Activated effector memory CD4-positive, alpha-beta T cell treated with Interleukin-2 at 50 U/mL for 16 hours (primary cell): ENCODE measurements at places on chromosomes 2 and 18.

- DNase-seq, result no peak
These were observed 123.3 kb upstream of the DLGAP1 start for GRCh38 chr18:4578449-4578848.

DNA sequence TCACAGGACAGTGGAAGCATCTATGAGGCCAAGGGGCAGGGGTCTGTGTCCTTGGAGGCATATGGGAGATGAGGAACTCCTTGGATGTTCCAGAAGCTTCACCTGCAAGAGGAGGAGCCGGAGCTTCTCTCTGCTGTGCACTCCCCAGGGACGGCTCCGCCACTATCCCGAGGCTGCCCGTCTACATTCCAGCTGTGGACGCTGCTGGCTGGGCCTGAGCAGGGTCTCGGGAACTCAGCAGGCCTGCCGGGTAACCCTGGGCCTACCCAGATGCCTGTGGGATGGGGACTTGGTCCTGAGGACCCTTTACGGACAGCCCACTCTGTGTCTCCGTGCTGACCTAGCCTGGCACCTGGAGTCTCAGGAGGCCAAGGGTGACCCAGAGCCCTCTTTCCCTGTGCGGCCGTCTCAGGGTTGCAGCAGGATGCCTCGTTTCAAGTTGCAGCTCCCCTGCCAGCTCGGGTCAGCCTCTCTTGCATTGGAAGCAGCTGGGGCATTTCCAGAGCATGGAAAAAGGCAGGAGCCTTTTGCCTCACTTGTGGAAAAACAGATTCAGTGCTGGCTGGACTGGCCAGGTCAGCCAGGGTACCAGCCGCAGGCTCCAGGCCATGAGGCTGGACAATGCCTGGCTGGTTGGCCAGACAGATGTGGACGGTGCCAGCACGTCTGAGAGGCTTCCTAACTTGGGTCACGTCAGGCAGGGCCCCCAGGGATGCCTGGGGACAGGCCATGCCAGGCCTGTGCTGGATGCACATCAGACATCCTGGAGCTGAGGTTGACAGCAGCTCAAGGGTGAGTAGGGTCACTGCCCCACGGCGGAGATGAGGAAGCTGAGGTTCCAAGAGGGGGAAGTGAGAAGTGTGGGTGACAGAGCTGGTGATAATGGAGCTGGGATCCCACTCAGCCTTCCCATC, 41.5 kb downstream of the SCTR start:
- DNase-seq, result no peak

GRCh38 chr18:36734596-36734995, 94.2 kb downstream of the TPGS2 start:
- no peak for DNase-seq

- no peak for DNase-seq
These were observed 4.5 kb downstream of the RBMS1 start for GRCh38 chr2:160489111-160489510.

- no peak for DNase-seq
These were observed 43.6 kb downstream of the KIAA2012 start for GRCh38 chr2:202116691-202117090.

- no peak for DNase-seq
These were observed 48.0 kb upstream of the ITM2C start for GRCh38 chr2:230816735-230817134.

DNA sequence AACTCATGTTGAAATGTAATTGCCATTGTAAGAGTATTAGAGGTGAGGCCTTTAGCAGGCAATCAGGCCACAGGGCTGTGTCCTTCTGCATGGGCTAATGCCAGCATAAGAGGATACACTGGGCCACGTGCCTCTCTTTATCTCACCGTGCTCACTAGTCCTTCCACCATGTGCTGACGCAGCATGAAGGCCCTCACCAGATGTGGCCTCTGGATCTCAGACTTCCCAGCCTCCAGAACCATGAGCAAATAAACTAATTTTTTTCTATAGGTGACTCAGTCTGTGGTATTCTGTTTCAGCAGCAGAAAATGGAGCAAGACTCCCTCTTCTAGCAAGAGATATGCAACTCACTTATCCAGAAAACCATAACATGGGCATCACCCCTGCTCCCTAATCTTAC, 149.7 kb upstream of the ZNF236 start:
- DNase-seq, result no peak

DNA sequence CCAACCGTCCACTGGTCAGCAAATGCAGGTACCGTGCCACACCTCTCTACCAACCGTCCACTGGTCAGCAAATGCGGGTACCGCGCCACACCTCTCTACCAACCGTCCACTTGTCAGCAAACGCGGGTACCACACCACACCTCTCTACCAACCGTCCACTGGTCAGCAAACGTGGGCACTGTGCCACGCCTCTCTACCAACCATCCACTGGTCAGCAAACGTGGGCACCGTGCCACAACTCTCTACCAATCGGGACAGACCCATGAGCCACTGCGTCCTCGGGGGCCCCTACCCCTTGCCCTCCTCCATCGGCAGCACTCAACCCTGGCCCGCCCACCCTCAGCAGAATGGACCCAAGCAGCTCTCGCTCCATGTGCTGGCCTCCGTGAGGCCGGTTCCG, 226.4 kb upstream of the SALL3 start:
- DNase-seq, result no peak

- DNase-seq, result no peak
These were observed 657.4 kb upstream of the ID2 start for GRCh38 chr2:8024506-8024905.

GRCh38 chr18:64330931-64331330, 182.0 kb upstream of the LINC00305 start:
- no peak for DNase-seq

DNA sequence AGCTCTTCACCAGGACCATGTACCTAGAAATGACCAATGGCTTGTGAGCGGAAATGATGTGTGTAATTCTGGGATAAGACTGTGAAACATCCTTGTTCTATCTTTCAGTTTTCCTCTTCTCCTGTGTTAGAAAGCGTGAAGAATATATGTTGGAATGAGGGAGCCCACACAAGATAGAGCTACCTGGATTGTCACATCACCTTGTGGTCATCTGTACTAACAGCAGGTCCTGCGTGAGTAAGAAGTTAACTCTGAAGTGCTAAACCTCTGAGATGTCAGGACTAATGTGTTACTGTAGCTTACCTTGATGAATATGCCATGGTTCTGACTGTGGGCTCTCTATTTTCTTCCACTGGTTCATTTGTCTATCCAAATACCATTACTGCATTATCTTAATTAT, 75.6 kb downstream of the FASTKD2 start:
- no peak for DNase-seq

GRCh38 chr2:240561325-240561971, 1.3 kb downstream of the DUSP28 start:
- DNase-seq, result no peak

DNA sequence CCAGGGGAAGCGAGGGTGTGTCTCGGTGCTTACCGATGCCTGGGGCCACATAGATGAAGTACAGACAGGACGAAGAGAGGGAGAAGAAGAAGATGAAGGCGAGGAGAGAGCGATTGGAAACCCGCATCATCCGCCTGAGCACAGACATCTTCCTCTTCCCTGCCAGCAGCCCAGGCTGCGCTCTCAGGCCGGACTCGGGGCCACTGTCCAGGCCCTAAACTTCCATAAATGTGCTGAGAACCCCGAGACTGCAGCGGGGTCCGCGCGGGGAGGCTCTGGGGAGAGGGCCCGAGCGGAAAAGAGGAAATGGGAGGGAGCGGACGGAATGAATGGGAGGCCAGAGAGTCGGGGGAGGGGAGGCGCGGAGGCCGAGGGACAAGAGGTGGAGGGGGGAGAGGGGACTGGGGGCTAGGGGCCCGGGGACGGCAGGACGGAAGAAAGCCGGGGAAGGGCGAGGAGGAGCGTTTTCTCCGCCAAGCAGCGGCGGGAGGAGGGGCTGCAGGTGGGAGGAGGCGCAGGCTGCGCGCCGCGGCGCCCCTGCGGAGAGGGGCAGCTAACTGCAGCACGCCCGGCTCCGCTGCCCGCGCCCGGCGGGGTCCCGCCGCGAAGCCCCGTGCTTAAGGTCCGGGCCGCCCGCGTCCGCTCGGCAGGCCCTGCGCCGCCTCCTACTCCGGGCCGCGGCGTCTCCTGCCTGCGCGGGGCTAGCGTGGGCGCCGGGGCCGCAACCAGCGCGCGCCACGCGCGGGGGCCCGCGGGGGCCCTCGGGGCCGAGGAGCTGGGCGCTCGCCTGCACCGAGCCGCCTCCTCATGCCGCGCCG, at the start of gene B4GALT6:
B4GALT6 (minus strand) TSS at position 303 of the 818 bp plus-strand sequence; CDS start at position 148, 155 bp downstream.
- no peak for DNase-seq

GRCh38 chr18:22691946-22692710, 241.0 kb upstream of the RBBP8 start:
- no peak for DNase-seq

DNA sequence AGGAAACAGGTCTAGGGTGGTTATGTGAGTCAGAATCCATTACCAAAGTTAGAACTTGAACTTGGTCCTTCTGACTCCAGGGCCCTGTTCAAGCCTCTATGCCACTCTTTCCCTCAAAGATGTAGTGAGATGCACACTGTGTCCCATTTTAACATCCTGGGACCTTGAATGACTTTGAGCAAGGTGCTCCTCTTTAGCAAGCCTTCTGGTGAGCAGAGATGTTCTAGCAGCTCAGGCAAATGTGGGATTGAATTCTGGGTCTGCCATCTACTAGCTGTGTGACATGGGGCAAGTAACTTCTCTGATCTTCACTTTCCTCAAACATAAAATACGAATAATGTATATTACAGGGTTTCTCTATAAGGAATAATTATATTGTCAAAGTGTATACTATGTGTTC, 294.0 kb upstream of the CXCR4 start:
- no peak for DNase-seq

DNA sequence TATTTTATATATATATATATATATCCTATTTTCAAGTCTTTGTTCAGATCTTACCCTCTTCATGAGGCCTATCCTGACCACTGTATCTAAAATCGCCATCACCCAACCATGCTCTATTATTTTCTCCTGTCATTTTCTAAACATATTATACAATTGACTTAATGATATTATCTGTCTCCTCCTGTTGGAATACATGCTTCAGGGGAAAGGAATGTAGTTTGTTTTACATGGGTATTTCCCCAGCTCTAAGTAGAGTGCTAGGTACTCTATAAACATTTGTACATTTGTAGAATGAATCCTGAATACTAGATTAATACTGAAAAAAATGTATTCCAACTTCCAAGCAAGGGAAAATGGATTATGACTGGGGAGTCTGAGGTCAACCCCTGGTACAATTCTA, 26.2 kb downstream of the TTC21B start:
- DNase-seq, result no peak

- DNase-seq, result no peak
These were observed 4.6 kb downstream of the SIX2 start for GRCh38 chr2:45004562-45005191.

DNA sequence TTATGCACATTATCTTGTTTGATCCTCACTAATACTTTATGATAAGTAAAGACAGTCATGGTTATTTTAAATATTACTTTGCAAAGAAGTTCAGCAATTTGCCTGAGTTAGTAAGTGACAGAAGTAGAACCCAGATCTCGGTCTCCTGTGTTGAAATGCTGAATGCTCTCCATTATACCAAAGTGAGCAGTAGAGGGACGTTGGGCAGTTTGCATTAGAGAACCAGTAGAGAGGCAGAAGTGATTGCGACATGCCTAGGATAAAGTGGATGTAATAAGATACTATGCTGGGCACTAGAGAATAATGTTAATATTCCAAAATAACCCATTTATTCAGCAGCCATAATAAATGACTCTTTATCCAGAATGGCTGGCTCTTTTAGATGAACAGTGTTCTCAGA, 201.0 kb downstream of the PMAIP1 start:
- no peak for DNase-seq

DNA sequence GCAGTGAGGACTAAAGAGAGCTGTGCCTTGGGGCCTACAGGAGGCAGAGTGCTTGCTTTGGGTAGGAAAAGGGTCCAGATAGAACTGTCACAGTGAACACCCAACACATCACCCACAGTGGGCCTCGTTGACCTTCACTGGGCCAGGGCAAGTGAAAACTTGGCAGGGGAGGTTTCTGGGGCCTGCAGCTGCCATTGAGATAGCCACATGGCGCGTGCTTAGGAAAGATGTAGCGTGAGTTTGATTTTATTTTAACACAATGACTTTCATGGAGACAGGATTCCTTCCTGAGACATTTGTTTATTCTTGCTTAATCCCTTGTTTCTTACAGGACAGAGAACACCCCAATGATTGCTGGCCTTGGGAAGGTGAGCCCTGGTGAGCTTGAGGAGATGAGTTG, 9.3 kb upstream of the ESPNL start:
- no peak for DNase-seq

DNA sequence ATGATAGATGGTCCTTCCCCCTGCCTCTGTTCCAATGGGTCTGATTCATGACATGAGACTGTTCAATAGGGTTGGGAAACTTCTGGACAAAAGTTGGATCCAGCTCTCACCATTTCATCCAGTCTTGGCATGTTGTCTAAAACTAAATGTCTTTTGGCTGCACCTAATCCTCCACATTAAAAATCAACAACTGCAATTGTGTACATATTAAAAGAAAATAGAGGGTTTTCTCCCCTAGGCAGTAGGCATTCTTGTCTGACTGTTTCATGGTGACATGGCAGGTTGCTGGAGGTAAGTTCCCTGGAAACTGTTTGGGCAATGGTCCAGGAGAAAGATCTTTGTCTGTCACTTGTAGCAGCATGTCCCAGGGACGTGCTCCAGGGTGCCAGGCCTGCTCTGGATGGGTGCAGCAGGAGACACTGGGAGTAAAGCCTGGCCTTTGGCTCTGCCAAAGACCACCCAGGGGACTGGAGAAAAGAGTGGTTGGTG, 135.8 kb downstream of the TCF4 start:
- DNase-seq, result no peak

DNA sequence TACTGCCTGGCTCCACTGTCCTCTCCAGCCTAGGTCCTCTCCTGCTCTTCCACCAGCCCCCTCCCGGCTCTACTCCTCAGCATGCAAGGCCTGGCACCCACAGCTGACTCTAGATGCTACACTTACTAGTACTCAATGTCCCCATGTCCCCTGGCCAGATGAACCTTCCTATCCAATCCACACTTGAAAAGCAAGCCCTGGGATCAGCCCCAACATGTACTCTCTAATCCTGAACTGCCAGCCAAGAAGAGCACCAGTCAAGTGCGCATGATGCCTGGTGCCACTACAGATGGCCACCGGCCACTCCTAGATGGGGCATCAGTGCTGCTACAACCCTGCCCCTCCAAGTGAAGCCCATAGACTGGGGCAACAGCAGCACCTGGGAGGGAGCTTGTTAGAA, 168.2 kb downstream of the STK39 start:
- DNase-seq, result no peak

GRCh38 chr2:170680172-170680941, 34.8 kb upstream of the SP5 start:
- DNase-seq, result no peak

DNA sequence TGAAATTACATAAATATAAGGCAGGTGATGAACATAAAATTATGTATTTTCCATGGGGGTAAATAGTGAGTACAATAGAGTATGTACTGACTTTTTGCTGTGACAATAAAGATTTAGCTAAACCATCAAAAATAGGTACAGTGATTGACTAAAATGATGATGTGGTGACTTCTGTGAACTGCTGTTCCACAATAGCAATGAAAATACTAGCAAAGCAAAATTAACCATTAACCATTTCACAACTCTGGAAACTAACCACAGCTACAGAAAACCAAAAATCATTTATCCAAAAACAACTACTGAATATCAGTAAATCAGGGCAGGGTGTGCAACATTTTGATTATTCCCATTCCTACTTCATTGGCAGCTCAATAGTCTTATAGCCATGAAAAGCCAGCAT, 161.4 kb upstream of the GYPC start:
- DNase-seq, result no peak

- no peak for DNase-seq
These were observed 212.3 kb downstream of the BCL2 start for GRCh38 chr18:63107171-63107845.
